GM10248 (cell line): ENCODE measurements at places on chromosomes 7 and 10.

- DNase-seq = peak; percentile 11
These were observed 311.9 kb upstream of the POT1 start for GRCh38 chr7:125241548-125241947.

GRCh38 chr7:24967696-24968095 lies 12.3 kb downstream of the OSBPL3 start:
- peak; percentile 33 for DNase-seq

GRCh38 chr10:52400562-52400961 lies 86.5 kb downstream of the DKK1 start:
- no peak for DNase-seq

- DNase-seq = no peak
These were observed 22.3 kb upstream of the PCBD1 start for GRCh38 chr10:70910486-70911341.

DNA sequence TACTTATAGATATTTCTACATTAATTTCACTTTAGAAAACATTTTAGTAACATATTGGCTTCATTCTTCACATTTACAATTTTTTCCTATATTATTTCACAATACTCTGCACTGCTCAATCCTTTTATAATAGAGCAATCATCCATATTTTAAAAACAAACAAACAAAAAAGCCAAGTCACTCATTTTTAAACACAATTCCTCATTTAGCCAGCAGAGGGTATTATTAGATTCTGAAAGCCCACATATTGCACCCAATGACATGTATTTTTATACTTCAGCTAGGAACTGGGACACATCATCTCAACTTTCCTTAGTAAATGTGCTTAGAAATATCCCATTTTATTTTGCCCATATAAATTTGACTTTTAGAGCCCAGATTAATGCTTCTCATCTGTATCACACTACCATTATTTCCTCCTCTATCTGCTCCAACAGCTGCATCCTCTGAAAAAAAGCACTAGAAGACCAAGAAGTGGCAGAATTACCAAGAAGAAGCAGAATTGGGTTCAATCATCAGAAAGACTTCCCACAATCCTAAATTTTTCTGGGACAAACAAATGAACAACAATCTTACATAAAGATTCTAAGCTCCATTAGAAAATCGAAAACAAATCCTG lies 29.5 kb downstream of the CTNNA3 start:
- peak; percentile 14 for DNase-seq

DNA sequence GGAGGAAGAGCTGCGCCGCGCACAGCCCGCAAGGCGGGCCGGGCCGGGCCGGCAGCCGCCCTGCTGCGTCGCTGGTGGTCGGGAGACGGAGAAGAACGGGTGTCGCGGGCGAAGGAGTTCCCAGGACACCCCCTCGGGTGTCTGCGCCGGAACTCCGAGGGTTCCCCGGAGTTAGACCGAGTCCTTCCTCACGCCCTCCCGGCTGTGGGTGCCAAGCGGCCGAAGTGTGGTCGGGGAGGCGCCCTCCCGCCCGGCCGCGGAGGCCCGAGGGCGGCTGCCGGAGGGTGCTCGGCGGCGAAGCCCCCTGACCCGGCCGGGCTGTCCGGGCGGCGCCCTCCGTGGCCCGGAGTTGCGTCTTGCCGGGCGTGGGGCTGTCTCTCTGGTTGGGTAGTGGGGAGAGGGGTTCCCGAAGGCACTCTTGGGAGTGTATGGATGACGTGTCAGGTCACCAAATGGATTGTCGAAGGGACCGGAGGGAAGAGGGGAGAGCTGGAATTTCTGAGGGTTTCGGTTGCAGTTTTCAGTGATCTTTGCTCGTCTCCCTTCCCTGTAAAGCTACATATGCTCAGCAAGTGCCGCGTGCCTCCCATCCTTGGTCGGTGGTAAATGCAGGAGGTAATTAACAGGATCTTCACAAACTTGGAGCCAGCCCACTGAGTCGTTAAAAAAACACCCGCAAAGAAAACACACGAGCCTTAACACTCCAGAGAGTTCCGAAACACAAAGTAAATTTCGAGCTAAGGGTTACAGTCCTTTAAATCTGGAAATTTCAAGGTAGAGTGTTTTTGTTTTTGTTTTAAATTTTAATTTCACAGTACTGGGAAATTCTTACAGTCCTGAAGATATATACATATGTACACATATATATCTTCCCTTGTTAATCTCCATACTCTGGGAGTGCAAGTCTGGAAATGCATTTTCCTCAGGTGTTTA lies 871 bp downstream of the ST7 start:
- no peak for DNase-seq

DNA sequence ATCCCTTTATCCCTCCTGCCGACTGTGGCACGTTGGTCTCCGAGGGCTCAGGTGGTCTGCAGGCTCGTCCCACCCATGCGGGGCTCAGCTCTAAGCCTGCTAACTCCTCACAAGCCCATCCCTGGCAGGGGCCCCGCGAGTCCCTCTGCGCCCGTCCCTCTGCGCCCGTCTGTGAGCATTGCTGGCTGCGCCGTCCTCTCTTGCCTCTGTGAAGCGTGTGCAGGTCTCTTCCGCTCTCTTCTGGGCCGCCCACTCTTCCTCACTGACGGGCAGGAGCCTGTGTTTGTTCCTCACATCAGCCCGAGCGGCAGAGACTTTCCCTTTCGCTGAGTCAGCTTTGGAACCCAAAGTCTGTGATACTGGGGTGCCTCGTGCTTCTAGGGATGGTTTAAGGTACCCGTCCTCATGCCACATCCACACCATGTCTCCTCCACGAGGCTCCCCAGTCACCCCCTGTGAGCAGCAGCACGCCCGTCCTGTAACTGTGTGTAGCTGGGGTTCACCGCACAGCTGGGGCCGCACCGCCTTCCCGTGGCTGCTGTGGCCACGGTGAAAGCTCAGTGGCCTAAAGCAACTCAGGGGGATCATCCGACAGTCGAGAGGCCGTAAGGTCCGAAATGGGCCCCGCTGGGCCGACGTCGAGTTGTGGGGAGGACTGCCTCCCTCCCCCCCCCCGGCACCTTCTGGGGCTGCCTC lies 35.5 kb downstream of the ADGRA1 start:
- no peak for DNase-seq

DNA sequence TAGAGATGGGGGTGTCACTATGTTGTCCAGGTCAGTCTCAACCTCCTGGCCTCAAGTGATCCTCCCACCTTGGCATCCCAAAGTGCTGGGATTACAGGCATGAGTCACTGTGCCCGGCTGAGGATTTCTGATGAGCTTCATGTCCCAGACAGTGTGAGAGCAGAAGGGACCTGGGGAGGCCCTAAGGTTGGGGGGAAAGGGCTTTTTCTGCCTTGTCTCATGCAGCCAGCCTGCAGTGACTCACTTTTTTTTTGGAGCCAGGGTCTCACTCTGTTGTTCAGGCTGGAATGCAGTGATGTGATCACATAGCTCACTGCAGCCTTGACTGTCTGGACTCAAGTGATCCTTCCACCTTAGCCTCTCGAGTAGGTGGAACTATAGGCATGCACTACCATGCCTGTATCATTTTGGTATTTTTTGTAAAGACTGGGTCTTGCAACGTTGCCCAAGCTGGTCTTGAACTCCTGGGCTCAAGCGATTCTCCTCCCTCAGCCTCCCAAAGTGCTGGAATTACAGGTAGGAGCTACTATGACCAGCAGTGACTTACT lies 14.6 kb downstream of the COL26A1 start:
- no peak for DNase-seq

GRCh38 chr10:94402843-94403379 lies 570 bp downstream of the TBC1D12 start:
- DNase-seq = peak; percentile 71

GRCh38 chr7:92648067-92648466 lies 57.9 kb upstream of the FAM133B start:
- peak; percentile 35 for DNase-seq

GRCh38 chr7:24754906-24755506 lies 2.3 kb downstream of the GSDME start:
- no peak for DNase-seq

DNA sequence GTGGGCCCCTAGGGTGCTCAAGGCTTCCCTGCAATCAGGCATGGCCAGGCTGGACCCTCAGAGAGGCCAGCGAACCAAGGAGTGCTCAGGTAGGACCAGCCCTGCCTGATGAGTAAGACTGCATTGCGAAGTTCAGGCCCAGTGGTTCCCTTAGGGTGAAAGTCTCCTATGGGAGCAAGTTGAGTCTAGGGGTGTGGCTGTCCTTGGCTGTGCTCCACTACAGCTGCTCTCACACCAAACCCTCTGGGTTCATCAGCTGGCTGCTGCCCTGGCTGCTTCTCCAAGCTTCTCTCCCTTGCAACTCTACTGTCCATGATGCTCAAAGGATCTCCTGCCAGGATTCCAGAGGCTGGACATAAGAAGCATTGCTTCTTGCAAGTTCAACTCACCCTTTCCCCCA lies 18.7 kb downstream of the FAM25A start:
- DNase-seq = no peak

DNA sequence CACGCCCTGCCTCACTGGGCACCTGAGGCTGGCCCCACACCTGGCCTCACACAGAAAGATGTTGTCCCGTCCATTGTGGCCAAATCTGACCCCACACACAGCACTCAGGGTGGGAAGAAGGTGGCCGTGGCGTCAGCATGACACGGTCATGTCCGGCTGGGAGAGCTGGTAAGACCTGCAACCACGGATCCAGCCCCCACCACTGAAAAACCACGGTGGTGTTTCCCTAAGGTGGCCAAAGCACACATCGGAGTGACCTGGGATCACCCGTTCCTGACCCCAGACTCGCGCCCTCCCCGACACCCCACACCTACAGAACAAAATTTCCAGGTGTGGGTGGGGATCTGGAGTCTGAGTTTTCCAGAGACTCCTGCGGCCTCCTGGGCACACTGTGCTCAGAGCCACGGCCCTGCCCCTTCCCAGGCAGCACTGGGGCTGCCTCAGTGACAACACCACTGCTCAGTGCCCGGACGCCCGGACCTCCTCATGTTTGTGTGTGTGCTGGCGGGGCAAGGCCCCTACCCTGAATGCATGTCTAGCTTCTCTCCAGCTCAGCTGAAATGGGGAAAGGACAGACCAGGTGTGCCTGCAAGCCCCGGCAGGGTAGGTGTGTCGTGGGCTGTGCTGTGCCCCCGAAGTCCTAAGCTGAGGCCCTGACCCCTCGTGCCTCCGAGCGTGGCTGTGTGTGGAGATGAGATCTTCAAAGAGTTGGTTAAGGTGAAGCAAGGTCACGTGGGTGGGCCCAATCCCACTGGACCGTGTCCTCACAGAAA lies 36.1 kb downstream of the STK32C start:
- no peak for DNase-seq

GRCh38 chr7:151107882-151108281 lies 21.6 kb downstream of the AGAP3 start:
- no peak for DNase-seq

GRCh38 chr10:60162631-60163030 lies 227.0 kb downstream of the ANK3 start:
- no peak for DNase-seq

DNA sequence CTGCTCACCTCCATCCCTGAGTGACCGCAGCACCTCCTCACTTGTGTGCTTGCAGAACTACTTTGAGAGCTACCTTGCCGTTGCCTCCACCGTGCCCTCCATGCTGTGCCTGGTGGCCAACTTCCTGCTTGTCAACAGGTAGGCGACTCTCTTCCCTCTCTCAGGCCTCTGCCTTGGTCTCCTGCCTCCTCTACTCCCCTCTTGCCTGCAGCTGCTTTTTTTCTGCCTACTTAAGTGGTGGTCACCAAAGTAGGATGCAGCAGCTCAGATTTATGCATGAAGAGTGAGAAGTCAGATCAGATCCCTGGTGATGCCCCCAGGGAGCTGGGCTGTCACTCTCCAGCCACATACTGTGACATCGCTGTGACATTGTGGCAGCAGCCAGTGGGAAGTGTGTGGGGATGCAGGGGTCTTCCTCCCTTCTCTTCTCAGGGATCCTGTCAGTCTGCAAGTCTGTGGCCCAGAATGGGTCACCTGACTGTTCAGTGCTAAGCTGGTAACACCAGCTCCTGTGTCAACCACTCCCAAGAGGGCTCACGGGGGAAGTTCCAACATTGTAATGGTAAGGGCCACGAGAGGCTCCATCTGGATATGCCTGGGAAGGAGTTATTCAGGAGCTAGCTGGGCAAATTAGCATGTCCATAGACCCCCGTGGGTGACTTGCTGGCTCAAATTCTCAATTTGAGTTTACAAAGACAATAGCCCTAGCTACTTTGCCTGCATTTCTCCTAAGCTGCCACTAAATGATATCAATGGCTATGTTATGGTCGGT lies 25.3 kb downstream of the SLC29A3 start:
- DNase-seq = no peak

- DNase-seq = no peak
These were observed 2.8 kb downstream of the FGF8 start for GRCh38 chr10:101772895-101773761.

- DNase-seq = no peak
These were observed at the start of gene MAT1A for GRCh38 chr10:80289451-80290287. MAT1A (minus strand) TSS chr10:80289658; CDS start chr10:80289423, 235 bp downstream.

DNA sequence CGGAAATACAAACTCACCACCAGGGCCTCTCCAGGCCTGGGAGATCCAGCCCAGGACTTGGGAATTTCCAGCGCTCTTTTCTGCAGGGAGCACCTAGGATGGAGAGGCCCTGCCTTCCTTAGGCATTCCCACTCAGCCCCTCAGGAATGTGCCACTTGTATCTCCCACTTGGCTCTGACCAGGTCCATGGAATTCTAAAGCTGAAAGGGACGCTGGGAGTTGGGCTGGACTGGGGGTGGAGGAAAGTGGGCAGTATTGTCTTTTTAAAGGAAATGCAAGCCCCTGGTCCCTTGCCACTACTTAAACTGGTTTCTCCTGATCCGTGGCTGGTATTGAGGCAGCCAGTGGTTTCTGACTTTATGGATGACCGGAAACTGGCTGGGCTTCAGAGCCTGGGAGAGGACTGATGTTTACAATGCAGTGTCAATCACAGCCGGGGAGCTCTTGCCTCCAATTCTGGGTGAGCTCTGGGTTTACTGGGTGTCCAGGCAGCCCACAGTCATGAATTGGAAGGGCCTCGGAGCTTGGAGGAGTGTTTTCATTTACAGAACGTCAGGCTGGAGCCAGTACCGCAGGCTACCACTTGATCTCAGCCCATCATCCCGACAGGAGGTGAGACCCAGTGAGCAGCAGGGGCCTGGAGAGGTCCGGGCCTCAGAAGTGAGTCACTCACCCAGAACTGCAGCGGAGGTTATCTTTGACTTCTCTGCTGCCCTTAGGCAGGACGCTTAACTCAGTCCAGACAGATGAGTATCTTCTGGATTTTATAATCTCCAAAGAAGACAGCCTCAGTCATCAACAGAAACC lies 27.3 kb downstream of the AGAP3 start:
- DNase-seq = no peak

DNA sequence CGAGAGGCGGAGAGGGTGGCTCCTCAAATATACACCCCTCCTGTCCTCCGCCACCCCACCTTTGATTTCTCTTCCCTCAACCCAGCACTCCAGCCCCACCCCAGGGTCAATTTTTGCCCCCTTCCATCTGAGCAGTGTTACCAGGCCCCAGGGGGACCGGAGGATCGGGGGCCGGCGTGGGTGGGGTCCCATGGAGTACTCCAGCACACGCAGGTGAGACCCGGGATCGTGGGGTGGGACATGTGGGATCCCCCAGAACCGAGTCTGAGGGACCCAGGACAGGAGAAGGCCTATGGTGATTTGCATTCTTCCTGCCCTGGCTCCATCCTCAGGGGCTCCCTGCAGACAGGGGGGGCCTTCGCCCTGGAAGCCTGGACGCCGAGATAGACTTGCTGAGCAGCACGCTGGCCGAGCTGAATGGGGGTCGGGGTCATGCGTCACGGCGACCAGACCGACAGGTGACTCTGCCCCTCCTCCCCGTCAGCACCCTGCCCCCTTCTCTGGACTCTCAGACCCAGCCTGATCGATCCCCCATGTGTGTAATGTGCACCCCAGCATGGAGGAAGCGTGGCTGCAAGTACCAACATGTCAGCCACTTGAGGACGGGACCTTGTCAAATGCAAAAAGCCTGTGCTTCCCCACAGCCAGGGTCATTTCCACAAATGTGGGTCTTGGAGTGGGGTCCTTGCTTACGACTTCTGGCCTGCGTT lies 744 bp downstream of the TRIP6 start:
- no peak for DNase-seq

- DNase-seq = no peak
These were observed 842.5 kb downstream of the GRID1 start for GRCh38 chr10:85524001-85524666.
